Large intestine (tissue), 12 donors: ENCODE measurements at places on chromosomes 16 and 17. TPM values are rescaled to one million over a fixed set of nuclear protein-coding genes. Genes with fewer than 3 reads are reported as not detected.

Gene MPP2
- 3.4 TPM for polyA plus RNA-seq

Gene MARVELD3
- polyA plus RNA-seq, result 67.3 TPM

Gene KRT27
- polyA plus RNA-seq, result not detected

Gene JUP
- polyA plus RNA-seq, result 172 TPM

Gene COX10
- polyA plus RNA-seq, result 15.5 TPM

Gene CALB2
- 1.5 TPM for polyA plus RNA-seq

Gene HOXB3
- 30.8 TPM for polyA plus RNA-seq

Gene IL21R
- polyA plus RNA-seq, result 0.39 TPM

Gene KRT12
- polyA plus RNA-seq, result 0.16 TPM

Gene TEX19
- not detected for polyA plus RNA-seq

Gene C16orf96
- polyA plus RNA-seq, result 0.18 TPM

Gene ACE
- polyA plus RNA-seq, result 244 TPM

Gene DOC2B
- polyA plus RNA-seq, result 7.0 TPM

Gene RUNDC3A
- 17.2 TPM for polyA plus RNA-seq

Gene KLHL10
- polyA plus RNA-seq, result 0.06 TPM

Gene TBC1D10B
- polyA plus RNA-seq, result 41.5 TPM

Gene MILR1
- polyA plus RNA-seq, result 6.2 TPM

Gene SALL1
- 4.5 TPM for polyA plus RNA-seq

Gene C17orf50
- 0.04 TPM for polyA plus RNA-seq

Gene MYH1
- polyA plus RNA-seq, result 0.01 TPM

Gene CORO6
- polyA plus RNA-seq, result 2.3 TPM

Gene CA4
- 1.2 TPM for polyA plus RNA-seq

Gene CLEC10A
- polyA plus RNA-seq, result 9.7 TPM

Gene SMARCD2
- 63.6 TPM for polyA plus RNA-seq

Gene NTN3
- 0.75 TPM for polyA plus RNA-seq

Gene LPCAT2
- polyA plus RNA-seq, result 6.1 TPM

Gene TBC1D26
- polyA plus RNA-seq, result 0.28 TPM

Gene SPATA32
- 0.24 TPM for polyA plus RNA-seq

Gene KRT39
- not detected for polyA plus RNA-seq

Gene MIEF2
- 10.7 TPM for polyA plus RNA-seq

Gene RAMP2
- 45.9 TPM for polyA plus RNA-seq

Gene DPEP3
- polyA plus RNA-seq, result 0.09 TPM

Gene HS3ST3A1
- 0.27 TPM for polyA plus RNA-seq

Gene ZFHX3
- 10.5 TPM for polyA plus RNA-seq

Gene CLEC18C
- 0.69 TPM for polyA plus RNA-seq

Gene C16orf89
- 3.1 TPM for polyA plus RNA-seq

Gene C17orf75
- 22.4 TPM for polyA plus RNA-seq

Gene SNN
- 9.7 TPM for polyA plus RNA-seq

Gene TTYH2
- polyA plus RNA-seq, result 60.8 TPM

Gene CCL8
- 0.39 TPM for polyA plus RNA-seq

Gene EMP2
- 17.0 TPM for polyA plus RNA-seq

Gene TLCD1
- polyA plus RNA-seq, result 9.4 TPM

Gene ZNF469
- 1.0 TPM for polyA plus RNA-seq

Gene SLC5A10
- 0.30 TPM for polyA plus RNA-seq

Gene MYL4
- 5.0 TPM for polyA plus RNA-seq
